COR-L47 (cell line): ENCODE measurements at places on chromosomes 7 and 10.

DNA sequence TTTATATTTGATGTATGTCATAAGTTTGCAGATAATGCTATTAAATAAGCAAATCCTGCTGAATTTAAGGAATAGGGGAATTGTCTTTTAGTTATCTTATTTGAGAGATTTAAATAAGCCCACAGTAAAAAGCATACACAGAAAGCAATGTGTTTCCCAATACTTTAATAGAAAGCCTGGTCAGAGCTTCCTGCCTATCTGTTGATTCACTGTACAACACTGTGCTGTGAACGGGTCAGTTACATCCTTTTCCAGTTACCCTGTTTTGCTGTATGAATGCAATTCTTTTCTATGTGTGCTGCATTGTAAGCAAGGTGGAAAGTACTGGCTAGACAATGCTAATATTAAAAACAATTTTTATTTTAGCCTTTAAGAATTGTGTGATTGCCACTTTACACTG is 81.2 kb downstream of the ANKRD7 start:
- no peak for DNase-seq

DNA sequence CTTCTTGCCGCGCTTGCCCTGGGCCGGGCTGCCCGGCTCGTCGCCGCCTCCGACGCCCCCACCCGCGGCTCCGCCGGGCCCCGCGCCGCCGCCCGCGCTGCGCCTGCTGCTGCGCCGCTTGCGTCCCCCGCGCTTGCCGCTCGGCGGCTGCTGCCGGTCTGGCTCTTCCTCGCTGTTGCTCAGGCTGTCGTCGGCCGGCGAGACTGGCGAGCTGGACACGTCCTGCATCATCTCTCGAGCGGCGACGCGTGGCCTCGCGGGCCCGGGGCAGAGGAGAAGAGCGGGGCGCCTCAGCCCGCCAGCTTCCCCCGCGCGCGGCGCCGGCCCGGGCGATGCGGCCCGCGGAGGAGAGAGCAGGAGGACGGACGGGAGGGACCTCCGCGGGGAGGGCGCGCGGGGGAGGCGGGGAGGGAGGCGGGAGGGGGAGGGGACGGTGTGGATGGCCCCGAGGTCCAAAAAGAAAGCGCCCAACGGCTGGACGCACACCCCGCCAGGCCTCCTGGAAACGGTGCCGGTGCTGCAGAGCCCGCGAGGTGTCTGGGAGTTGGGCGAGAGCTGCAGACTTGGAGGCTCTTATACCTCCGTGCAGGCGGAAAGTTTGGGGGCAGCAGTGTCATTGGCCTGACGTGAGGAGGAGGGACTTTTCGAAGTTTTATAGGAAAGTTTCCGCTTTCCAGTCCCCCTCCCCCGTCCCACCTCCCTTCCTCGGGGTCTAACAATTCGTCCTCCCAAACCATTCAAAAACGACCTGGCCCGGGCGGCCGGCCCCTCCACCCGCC is at the start of gene TWIST1:
Gene TWIST1, minus strand, starts transcription at position 546 of the 779 bp plus-strand sequence. Its CDS starts 315 bp downstream, at position 231.
- peak; percentile 41 for DNase-seq

- no peak for DNase-seq
Measured at GRCh38 chr10:52965938-52966401, 193.4 kb upstream of the MBL2 start.

DNA sequence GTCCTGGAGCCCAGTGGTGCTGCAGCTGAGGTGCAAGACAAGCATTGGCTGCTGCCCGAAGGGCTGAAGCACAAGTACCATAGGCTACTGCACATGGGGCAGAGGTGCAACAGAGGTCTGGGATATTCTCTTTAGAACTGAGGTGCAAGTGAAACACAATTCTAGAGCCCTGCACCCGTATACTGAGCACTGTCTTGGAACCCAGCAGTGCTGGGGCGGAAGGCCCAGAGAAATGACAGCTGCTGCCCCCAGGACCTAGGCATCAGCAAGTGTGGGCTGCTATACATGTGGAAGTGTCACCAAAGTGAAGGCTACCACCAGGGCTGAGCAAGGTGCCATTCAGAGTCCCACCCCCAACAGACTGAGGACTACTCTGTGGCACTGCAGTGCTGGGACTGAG is 393.6 kb upstream of the STEAP1 start:
- no peak for DNase-seq

DNA sequence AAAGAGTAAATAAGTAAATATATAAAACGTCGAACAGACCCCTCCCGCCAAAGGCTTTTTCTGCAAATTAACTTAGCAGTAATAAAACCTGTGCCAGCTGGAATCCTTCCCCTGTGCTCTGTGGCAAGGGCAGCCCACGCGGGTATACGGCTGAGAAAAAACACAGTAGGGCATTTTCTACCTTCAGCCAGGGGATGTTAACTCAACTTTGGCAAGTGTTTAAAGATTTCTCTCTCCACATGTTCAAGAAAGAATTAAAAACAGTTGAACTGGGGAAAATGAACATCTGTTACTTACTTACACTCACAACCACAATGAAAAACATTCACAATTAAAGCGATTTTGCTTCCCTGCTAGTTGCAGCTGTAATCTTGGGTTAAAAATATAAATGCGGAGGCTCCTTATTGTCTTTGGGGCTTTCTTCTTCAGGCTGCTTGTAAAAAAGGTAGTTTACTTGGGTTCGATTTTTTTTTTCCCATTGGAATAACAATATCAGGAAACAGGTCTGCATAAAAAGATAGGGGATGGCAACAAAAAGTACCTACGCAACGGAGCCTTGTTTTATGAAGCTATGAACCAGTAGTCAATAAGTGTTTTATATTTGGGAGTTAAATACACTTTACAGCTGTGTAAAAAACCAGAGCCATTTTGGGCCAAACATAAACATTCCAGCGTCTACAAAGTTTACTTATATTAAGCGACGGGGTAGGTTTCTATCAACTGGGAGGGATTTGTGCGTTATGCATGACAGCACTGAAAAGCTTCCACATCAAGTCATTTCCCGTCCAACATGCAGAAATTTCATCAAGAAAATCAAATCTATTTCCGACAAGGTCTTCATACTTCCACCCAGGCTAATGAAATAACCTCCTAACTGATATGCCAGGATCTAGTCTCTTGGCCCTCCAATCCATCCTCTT is 132.7 kb downstream of the TAX1BP1 start:
- no peak for DNase-seq
